AG08396 (cell line): ENCODE measurements at places on chromosomes 12 and 14.
A peak's percentile ranks its signal among the peaks of the same experiment; 100 is the strongest.

- DNase-seq = no peak
Observed at GRCh38 chr12:89475203-89475990, 49.2 kb downstream of the GALNT4 start.

DNA sequence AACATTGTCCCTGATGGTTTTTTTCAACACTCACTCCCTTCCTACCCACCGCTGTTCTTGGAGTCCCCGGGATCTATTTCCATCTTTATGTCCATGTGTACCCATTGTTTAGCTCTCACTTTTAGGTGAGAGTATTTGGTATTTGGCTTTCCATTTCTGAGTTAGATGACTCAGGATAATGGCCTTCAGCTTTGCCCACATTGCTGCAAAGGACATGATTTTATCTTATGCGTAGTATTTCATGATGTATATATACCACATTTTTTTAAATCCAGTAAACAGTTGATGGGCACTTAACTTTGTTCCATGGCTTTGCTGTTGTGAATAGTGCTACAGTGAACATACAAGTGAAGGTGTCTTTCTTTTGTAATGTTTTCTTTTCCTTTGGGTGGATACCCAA lies 123.5 kb upstream of the KITLG start:
- DNase-seq = no peak

GRCh38 chr12:64229240-64229639 lies 7.1 kb upstream of the KICS2 start:
- DNase-seq = no peak

- DNase-seq = peak; percentile 53
Observed at GRCh38 chr12:116708826-116709756, 28.8 kb downstream of the SPRING1 start.

DNA sequence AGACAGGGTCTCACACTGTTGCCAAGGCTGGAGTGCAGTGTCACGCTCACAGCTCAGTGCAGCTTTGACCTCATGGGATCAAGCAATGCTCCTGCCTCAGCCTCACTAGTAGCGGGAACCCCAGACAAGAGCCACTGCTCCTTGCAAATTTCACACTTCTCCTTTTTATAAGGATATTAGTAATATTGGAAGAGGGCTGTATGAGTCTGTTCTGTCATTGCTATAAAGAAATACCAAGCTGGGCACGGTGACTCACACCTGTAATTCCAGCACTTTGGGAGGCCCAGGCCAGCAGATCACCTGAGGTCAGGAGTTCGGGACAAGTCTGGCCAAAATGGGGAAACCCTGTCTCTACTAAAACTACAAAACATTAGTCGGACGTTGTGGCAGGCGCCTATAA lies 12.9 kb upstream of the ORAI1 start:
- no peak for DNase-seq

GRCh38 chr14:63672417-63673180 lies 30.9 kb upstream of the WDR89 start:
- no peak for DNase-seq

DNA sequence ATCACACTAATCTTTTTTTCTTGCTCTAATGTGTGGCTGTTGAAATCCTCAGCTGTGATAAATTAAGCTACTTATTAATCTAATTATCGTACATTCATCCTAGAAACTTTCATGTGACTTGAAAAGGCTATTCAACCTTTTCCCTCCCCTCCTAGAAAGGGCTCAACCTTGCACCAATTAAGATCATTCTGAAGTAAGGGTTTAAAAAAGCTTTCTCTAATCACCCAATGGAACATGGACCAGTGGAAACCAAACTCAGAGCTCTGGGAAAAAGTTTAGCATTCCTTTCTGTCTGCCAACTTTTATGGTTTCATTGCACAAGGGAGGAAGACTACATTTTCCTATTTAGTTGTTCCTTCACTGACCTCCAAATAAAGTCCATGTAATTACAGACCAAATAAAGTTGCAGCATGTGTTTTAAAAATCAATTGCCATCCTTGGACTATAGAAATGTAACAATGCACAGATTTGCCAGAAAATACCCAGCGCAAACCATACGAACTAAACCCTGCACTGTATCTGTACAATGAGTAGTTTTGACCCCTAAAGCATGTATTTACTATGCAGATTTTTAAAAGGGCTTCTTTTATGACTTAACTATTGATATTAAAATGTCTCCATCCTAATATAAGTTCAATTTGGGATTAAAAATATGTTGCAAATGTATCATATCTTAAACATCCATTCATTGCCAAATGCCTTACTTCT lies 142.6 kb upstream of the OTX2 start:
- no peak for DNase-seq

- no peak for DNase-seq
Observed at GRCh38 chr14:69323266-69323998, 63.5 kb downstream of the GALNT16 start.

GRCh38 chr12:73547421-73547820 lies 990.2 kb upstream of the ATXN7L3B start:
- no peak for DNase-seq

GRCh38 chr12:78559886-78560285 lies 304.7 kb upstream of the SYT1 start:
- no peak for DNase-seq

- no peak for DNase-seq
Observed at GRCh38 chr12:45425426-45425825, 209.5 kb downstream of the ANO6 start.

- DNase-seq = no peak
Observed at GRCh38 chr14:100694579-100695422, 31.9 kb upstream of the DLK1 start.

GRCh38 chr12:113903381-113903863 lies 62.7 kb downstream of the RBM19 start:
- DNase-seq = peak; percentile 24

- no peak for DNase-seq
Observed at GRCh38 chr14:99195602-99196309, 76.2 kb downstream of the BCL11B start.

DNA sequence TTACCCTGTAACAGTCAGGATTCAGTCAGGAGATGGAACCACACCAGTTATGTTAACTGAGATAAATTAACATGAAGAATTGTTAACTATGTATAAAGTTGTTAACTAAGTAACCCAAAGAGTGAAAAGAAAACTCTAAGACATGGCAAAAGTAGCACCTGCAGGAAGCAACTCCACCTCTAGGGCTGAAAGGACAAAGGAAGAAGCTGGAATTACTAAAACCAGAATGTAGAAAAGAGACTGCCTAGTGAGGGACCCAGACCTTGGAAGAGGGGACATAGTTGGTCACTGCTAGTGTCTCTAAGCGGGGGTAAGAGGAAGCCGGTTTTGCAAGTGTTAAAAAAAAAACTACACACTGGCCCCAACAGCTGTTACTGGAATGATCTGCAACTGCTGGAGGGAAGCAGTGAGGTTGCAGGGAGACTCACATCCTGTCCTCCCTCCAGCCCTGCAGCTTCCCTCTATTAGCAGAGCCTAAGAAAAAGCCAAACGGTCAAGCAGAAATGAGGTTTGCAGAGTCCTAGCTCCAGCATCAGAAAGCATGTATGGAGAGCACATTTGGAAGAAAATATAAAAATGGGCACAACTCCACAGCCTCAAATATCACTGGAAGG lies 39.8 kb downstream of the GPR135 start:
- DNase-seq = no peak

GRCh38 chr14:92263681-92264080 lies 59.3 kb upstream of the SLC24A4 start:
- DNase-seq = no peak

DNA sequence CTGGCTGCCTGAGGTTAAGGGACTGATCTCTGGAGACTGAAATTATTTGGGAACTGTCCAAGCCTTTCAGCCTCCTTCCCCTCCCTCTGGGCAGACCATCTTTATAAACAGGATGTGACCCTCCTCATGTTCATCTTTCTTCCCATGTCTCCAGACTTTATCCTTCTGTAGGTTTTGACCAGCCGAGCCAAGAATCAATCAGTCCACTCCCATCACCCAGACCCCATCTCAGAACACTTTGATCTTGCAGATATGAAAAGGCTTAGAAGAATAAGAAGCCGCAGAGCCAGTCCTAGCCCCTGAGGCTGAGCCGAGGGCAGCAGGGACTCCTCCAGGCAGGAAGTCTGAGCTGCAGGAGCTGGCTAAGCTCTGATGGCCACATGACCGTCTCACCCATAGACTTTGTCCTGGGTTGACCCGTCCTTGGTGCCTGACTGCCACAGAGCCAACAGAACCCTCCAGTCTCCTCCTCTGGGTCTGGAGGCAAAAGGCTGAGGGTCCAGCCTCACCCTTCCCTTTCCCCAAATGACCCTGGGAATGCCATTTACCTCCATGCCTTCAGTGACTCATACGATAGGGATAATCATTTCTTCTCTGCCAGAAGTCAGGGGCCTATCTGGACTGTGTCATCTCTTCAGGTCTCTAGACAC lies 1.6 kb downstream of the KRT71 start:
- DNase-seq = no peak

GRCh38 chr14:104805941-104806624 lies 5.2 kb downstream of the ZBTB42 start:
- DNase-seq = no peak

DNA sequence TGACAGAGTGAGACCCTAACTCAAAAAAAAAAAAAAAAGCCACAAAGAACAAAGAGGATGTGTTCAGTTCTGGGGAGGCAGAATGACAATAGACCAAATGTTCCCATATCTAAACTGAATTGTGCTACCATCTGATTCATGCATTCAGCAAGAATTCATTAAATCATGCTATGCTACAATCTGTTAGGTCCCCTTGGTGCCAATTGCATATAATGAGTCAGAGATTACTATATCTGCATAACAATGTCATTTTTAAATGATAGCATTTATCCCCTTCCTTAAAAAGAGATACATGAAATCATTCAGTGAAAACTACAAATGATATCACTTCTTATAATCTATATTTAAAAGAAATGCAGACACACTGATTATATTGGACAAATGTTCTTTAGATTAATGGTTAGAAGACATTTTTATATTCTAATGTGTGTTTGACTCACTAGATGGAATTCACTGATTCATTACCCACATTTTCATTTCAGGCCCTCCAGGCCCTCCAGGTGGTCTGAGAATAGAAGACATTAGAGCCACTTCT lies 207.6 kb upstream of the PDZRN4 start:
- no peak for DNase-seq

DNA sequence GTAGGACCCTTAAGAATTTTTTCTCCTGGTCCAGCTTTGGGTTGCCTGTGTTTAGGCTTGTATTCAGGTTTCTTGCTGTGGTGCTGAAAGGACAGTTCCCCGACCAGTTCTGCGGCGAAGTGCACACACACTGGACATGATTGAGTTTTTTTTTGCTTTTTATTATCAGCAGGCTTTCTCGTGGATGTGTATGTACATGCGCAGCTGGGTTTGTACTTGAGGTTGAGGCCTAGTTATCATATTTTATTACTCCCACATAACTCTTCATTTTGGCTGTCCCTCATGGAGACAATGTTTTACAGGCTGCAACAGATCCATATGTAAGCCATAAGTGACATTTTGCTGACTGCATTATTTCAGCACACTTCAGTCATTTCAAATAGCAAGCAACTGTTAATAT lies 2.5 kb downstream of the SCN8A start:
- DNase-seq = peak; percentile 59

DNA sequence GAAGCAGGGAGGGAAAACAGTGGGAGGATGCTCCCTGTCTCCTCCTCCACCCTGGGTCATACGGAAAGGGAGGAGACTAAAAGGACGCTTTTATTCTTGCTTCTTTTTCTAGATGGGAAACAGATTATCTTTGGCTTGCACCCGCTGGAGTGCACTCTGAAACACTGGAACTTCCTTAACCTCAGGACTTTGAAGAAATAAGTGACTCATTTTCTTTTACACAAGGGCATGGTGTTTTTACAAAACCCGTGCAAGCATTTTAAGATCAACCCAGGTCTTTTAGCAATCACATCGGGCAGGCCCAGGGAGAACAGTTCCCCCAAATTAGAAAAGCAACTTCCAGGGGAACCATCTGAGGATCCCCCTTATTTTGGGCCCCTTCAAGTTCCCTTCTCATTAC lies 80.9 kb upstream of the TSPAN11 start:
- no peak for DNase-seq

GRCh38 chr14:38248321-38249028 lies 7.4 kb downstream of the CLEC14A start:
- no peak for DNase-seq

- DNase-seq = no peak
Observed at GRCh38 chr14:104938436-104938835, 13.8 kb downstream of the PLD4 start.

DNA sequence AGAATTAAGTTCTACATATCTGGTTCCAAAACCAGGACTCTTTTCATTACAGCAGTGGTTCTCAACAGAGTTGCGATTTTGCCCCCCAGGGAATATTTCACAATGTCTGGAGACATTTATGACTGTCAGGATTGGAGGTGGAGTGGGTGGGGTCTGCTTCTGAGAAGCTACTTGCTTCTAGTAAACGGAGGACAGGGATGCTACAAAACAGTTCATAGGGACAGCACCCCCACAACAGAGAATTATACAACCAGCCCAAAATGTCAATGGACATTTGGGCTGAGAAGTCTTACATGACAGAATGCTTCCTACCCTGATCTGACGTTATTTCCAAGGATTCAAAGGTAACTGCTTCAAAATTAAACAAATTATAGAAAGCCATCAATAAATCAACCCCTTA lies 739 bp upstream of the SPATA7 start:
- peak; percentile 6 for DNase-seq

DNA sequence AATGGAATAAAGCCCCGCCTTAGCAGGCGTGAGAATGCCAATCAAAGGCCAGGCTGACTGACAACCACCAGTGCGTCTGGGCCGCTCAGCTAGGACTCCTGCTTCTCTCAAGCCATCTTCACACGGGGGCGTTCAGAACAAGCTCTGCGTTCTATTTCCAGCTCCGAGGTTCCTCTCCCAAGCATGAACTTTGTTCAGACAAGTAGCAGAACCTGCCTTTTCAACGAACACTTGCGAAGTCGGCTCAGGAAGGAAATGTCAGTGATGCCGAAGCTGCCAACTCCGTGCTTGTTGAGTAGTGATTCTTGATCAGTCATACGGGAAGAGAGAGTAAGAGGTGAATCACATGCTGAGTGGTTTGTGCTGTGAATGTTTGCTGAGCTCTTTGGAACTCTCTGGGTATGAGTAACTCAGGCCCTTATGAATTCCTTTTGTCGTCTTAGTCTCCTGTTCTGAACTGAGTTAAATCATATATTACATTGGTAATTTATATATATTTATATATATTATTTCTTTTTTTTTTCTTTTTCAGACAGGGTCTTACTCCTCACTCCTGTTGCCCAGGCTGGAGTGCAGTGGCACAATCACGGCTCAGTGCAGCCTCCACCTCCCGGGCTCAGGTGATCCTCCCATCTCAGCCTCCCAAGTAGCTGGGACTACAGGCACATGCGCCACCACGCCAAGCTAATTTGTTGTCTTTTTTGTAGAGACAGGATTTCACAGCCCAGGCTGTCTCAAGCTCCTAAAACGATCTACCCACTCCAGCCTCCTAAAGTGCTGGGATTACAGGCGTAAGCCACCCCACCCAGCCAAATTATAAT lies 29.4 kb upstream of the BCL7A start:
- DNase-seq = peak; percentile 93

- no peak for DNase-seq
Observed at GRCh38 chr12:88084210-88084609, 55.0 kb upstream of the C12orf50 start.

GRCh38 chr12:70560671-70561070 lies 76.6 kb downstream of the PTPRB start:
- no peak for DNase-seq
